Sigmoid colon (tissue), 7 donors: ENCODE measurements at places on chromosomes 7 and 10.
A peak's percentile ranks its signal among the peaks of the same experiment; 100 is the strongest.

DNA sequence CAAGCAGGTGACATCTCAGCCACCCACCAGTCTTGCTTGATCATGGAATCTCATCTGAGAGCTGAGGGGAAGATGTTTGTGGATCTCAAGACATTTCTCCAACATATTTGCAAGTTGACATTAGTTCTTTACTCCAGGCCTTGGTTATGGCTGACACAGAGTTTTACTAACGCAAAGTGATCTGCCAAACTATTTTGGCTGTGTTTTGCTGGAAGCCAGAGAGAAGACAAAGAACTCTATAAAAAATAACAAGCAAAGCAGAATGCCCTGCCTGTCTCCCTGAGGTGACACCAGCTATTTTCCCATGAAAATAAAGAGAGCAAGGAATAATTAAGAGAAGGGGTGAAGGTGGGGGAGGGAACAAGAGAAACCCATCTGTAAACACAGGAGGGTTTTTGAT, 286.4 kb downstream of the WDR11 start:
- no peak for DNase-seq

GRCh38 chr10:15378569-15378968, 7.5 kb upstream of the FAM171A1 start:
- DNase-seq, result no peak

DNA sequence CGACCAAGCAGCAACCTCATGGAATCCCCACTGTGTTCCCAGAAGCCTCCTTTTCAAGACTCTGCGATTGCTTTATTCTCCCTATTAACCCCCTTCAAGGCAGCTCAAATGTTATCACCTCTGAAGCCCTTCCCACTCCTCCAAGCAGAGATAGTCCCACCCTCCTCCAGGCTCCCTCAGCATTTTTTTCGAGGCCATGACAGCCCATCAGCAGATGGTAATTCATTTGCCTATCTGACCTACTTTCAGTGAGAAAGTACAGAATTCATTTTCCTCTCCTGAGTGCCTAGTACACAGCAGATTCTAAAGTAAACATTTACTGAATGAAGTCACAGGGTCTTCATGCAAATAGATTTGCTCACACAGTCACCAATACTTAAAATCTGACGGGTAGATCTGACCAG, 47.8 kb downstream of the HERPUD2 start:
- no peak for DNase-seq

DNA sequence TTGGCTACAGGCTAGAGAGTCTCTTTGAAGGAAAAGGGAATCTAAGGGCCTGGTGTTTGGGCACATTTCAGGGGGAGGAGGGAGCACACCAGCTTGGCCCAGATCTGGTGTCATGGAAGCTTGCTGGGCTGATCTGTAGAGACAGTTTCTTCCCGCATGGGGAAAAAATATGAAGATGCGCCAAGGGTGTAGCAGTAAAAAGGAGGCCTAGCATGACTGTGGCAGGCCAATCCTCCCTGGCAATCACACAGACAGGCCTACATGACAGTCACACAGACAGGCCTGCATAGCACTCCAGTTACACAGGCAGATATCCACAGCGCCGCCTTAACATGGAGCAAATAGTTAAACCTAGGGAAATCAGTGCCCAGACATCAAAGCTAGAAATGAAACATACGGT, 123.6 kb upstream of the KIF5B start:
- DNase-seq, result no peak

DNA sequence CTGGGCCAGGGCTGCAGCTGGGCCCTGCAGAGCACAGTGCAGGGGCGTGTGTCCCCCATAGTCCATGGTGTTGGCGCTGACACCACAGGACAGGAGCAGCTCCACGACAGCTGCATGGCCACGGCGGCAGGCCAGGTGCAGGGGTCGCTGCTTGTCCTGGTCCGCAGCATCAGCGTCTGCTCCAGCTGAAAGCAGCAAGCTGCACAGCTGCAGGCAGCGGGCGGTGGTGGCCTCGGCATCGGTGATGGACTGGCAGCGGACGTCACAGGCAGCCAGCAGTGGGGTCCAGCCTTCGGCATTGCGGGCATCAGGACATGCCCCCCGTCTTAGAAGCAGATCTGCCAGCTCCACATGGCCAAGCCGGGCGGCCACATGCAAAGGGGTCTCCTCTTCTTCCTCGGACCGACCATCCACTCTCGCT, 6.0 kb downstream of the ASB10 start:
- DNase-seq, result no peak

- DNase-seq, result no peak
Observed at GRCh38 chr10:49666054-49666615, 13.3 kb upstream of the C10orf53 start.

DNA sequence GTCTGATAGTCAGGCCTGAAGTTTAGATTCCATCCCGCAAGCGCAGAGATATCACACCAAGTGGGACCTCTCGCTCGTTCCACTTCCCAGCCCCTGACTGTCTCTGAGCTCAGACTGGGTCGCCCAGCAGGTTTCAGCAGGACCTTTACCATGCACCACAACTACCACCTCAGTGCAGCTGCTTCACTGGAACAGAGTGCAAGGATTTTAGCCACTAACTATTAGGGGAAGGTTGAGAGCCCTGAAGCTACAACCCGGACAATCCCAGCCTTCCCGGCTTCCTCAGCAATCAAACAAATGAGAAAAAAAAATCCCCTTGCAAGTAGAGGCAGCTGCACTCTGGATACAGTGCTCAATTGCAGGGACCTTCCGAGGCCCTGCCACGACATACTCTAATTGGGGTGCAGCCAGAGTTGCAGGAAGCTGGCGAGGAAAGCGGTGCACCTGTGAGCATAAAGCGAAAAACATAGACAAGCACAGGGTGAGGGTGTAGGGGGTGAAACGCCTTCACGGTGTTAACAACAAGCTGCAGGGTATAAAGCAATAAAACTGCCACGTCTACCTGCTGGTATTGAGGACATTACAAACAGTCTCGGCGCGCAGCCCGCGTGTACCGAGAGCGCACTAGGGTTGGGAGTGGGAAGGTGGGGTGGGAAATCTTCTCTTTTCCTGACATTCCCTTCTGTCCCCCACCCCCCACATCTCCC, 2.6 kb upstream of the DLX6 start:
- no peak for DNase-seq

DNA sequence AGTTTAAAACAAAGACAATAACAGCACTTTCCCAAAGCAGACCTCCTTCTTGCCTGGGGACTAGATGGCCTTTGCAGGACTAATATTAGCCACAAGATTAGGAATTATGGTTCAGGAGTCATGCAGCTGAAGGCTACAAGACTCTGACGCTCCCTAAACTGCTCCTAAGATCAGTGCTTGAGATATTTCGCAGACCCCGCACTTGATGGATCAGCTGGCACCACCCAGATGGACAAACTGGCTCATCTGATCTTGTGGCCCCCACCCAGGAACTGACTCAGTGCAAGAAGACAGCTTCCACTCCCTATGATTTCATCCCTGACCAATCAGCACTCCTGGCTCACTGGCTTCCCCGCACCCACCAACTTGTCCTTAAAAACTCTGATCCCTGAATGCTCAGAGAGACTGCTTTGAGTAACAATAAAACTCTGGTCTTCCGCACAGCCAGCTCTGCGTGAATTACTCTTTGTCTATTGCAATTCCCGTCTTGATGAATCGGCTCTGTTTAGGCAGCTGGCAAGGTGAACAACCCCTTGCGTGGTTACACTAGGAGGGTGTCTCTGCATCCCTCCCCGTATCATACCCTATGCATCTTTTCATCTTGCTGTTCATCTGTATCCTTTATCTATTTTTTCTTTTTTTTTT, 26.9 kb upstream of the NRBF2 start:
- no peak for DNase-seq

DNA sequence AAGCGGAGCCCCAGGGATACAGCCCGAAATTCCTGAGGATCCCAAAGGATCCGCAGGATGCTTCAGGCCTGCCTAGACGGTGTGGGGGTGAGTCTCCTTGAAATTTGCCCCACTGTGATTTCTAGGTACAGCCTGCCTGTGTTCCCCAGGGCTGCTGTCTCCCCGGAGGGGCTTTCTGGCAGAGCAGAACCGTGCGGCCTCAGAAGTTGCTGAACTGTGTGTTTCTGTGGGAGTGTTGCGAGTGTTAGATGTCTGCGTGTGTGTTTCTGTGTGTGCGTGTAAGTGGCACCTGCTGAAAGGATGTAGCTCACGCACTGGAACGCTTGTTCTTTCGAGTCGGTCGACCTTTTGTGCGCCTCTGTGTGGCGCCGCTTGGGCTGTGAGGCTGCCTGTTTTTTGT, 27.8 kb upstream of the ZNF273 start:
- DNase-seq, result no peak

- DNase-seq, result no peak
Observed at GRCh38 chr7:34949361-34949760, 87.9 kb downstream of the DPY19L1 start.

DNA sequence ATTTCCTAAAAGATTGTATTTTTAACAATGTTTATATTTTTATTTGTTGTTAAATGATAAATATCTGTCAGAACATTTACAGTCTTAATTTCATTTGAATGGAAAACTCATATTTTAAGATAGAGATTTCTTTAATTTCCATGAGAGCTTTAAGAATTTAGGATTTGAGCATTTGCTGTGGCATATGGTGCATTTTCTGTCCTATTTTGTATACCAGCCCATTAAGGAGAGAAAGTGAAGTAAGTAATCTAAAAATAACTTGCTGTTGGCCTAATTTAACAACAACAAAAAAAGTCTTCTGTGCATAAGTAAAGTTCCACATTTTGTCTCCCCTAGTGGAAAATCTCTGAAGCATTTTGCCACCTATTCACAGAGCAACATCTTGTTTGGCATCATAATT, 190.9 kb upstream of the PPP1R3A start:
- DNase-seq, result no peak

DNA sequence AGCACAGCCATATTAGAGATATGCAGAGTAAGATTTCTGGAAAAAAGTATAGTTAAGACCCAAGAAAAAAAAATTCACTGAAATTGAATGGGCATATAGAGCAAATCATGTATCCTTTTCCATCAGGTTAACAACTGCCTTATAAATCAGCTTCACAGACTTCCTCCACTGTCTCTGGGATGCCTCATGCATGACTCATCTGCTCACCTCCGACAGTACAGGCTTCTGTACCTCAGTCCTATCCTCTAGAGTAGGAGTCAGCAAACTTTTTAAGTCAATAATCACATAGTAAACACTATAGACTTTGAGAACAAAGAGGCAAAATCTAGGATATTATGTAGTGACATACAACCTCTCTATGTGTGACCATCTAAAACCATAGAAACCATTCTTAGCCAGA, 211.6 kb upstream of the SP8 start:
- DNase-seq, result no peak

DNA sequence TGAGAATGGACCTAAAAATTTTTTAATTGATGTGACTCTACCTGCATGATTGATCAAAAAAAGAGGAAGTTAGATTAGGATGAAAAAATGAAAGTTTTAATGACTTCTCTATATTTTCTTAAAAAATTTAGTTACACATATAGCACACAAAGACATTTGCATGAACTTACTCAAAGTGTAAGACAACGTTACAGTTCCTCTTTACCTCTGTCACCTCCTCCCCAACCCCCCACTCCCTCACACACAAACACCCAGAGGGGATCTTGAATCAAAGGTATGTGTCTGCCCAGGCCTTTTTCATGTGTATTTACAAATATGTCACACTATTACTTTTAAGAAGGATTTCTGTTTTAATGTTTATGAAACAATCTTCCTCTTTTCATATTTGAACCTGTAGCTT, 20.6 kb upstream of the CDCA7L start:
- no peak for DNase-seq

- DNase-seq, result peak; percentile 86
Observed at GRCh38 chr10:59895629-59896116, 10.7 kb downstream of the CCDC6 start.

- DNase-seq, result no peak
Observed at GRCh38 chr7:79462390-79462789, 8.9 kb upstream of the MAGI2 start.

- peak; percentile 43 for DNase-seq
Observed at GRCh38 chr10:101772895-101773761, 2.8 kb downstream of the FGF8 start.

GRCh38 chr10:119541459-119542356, 811 bp downstream of the RGS10 start:
- DNase-seq, result peak; percentile 74

DNA sequence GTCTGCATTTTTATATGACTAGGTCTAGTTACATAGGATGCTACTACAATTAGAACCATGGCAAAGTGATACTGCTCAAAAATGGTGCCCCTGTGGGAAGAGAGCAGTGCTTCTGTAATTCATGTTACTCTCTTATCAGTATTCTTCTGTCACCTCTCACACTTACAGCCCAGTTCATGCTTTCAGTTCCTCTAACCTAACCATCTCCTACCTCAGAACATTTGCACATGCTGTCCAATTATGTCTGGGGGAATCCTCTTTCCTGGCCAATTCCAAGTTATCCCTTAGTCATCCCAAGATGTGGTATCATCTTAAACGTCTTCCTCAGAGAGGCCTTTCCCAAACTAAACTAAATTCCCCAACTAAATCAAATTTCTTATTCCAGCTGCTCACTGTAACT, 190.2 kb downstream of the RELN start:
- DNase-seq, result no peak

GRCh38 chr7:129188892-129189660, 643 bp downstream of the SMO start:
- peak; percentile 69 for DNase-seq

DNA sequence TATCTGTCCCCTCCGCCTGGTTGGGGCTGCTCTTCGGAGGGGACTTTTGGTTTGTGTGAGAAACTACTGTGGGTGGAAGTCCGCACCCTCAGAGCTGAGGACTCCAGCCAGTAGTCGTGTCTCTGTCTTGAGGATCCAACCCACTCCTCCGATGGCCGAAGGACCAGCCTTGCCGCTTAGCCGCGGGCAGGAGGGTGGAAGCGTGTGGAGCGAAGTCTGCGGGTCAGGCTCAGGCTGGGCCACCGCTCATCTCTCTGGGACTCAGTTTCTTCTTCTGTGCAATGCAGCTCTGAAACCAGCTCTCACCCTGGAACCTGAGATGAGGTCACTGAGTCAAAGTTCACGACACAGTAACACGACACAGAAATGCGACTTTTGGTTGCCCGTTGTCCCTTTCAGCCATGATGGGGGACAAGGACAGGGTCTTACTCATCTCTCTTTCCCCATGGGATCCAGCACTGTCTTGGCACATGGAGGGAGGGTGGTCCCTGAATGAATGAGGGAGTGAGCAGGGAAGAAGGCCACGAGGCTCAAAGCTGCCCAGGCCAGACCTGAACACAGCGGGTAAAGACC, 133.3 kb upstream of the PODXL start:
- DNase-seq, result no peak

GRCh38 chr7:15977663-15978062, 291.2 kb upstream of the MEOX2 start:
- no peak for DNase-seq

- DNase-seq, result no peak
Observed at GRCh38 chr7:37908221-37908788, 8.3 kb downstream of the SFRP4 start.

DNA sequence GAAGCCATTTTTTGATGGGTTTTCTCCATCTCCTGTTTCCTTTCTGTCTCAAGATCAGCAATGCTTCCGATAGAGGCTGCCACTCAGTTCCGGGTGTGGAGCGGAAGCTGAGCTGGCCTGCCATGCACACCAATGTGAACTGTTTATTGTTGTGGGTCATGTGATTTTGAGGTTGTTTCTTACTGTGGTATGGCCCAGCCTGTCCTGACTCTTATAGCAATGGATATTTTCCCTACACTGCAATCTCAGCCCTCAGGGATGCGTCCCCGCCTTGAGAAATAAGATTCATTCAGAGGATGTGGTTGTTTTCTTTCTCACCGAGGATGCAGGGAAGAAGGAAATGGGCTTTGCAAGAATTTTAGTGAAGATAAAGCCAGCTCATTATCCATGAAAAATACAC, 134.7 kb downstream of the PFKFB3 start:
- no peak for DNase-seq
